ENCODE measurements at places on chromosomes 7 and 10.
A peak's percentile ranks its signal among the peaks of the same experiment; 100 is the strongest.

GRCh38 chr10:77350134-77350533 is 287.5 kb downstream of the KCNMA1 start:
- DNase-seq: no peak

DNA sequence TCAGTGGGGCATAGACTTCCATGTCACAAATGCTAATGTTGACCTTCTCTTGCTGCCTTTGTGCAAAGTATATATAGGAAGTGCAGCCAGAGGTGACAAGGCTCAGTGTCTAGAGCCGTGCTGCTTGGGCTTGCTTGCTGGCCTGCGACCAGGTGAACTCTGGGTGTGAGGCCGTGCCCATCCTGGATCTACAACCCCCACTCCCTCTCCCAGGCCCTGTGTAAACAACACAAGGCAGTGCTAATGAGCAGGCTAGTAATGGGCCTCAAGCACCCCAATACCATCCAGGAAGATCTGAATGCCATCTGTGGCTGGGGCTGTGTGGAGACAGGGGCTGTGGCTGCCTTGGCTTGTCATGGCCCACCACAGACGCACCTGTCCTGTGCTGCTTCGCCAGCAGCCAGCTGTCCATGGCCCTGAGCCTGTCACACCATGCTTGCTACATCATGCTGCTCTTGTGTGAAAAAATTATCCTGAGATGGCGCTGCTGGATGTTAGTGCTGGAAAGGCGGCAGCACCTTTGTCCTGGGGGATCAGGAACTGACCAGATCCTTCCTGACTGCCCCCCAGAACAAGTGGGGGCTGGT is 107.6 kb upstream of the ZNF92 start:
- DNase-seq: no peak

DNA sequence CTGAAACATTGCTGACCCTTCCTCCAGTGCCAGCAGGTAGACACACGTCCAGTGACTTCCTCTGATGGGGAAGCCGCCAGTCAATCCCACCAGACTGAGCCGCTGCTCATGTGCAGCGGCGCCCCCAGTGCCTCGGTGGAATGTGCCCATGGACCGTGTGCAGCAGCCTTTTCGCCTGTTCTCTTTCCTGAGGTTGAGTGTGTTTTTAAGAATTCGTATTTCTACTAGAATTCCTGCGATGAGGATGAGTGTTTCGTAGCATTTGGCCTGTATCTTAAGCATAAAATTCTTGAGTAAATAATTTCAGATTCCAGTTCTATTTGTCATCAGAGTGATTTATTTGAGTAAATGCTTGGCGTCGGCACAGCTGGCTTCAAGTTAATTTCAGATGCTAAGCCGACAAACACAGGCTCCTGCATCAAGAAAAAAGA is 35.4 kb downstream of the BNIP3 start:
- no peak for DNase-seq

- DNase-seq: no peak
These were observed 115.8 kb downstream of the ARHGAP22 start for GRCh38 chr10:48489099-48489498.

DNA sequence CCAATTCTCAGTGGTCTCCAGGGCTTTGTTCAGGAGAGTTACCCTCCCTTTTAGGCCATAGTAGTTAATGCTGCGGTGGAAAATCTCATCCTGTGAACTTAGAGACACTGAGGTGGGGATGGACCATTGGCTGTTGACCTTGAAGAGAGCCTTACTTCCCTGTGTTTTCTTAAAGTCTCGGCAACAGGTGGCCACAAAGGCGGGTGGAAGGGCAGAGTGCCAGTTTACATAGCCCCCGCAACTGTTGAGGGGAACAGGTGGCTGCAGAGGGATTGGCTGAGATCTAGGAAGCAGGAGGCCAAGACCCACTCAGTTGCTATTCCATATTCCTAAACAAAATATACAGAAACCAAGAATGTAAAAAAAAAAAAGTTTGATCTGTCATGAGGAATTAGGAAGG is 160.6 kb downstream of the ST7 start:
- no peak for DNase-seq

- DNase-seq: peak; percentile 62
These were observed 39.4 kb upstream of the AGK start for GRCh38 chr7:141511676-141512396.

DNA sequence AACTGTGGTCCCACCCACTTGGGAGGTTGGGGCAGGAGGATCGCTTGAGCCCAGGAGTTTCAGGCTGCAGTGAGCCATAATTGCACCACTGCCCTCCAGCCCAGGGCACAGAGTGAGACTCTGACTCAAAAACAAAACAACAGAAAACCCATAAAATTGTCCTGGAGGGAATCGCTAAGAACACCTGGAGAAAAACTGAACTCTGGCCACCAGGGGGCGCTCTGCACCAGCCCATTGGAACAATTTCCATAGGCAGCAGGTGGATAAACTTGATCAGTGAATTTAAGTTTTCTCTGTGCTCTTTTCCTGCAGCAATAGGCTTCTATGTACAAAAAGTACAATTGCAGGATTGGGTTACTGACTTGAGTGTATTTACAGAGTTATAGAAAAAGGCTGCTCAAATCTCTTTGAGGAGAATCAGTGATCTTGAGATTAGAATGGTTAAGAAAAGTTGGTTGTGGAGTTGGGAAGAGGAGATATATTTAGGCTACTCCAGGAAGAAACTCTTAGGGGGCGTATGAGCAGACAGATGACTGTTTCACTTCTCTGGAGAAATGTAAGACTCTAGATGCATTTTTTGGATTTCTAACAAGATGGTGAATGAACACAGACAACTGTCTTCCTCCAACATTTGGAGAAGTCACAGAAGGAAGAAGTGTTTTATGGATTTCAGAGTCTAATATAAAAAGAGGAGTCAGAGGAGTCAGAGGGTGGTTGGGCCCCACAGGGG is 274.9 kb upstream of the GALNT17 start:
- peak; percentile 86 for DNase-seq

- DNase-seq: no peak
These were observed 292.0 kb upstream of the MBL2 start for GRCh38 chr10:53064614-53065013.

GRCh38 chr7:41098846-41099245 is 604.0 kb downstream of the INHBA start:
- DNase-seq: no peak

DNA sequence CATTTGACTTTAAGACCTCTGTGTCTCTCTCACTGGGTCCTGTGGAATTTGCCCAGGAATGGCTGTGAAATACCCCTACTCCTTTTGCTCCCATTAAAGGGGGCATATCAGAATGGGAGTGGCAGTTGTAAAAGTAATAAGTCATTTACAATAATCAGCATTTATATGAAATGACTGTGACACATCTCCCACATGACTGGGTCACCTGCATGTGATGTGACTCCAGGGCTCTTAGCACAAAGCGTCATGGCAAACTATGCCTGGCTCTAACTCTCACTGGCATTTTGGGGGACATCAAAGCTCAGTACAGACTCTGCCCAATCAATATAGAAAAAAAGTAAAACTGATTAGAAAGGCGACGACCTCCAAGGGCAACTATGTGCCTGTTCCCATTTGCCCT is 157.6 kb downstream of the RPS24 start:
- no peak for DNase-seq

- DNase-seq: no peak
These were observed 85.2 kb downstream of the HGF start for GRCh38 chr7:81684514-81685269.

GRCh38 chr7:148700661-148701064 is 2.0 kb downstream of the CUL1 start:
- peak; percentile 74 for DNase-seq

GRCh38 chr10:71023704-71024283 is 135.4 kb upstream of the PCBD1 start:
- no peak for DNase-seq

- no peak for DNase-seq
These were observed 65.0 kb downstream of the PRKCQ start for GRCh38 chr10:6514844-6515780.

DNA sequence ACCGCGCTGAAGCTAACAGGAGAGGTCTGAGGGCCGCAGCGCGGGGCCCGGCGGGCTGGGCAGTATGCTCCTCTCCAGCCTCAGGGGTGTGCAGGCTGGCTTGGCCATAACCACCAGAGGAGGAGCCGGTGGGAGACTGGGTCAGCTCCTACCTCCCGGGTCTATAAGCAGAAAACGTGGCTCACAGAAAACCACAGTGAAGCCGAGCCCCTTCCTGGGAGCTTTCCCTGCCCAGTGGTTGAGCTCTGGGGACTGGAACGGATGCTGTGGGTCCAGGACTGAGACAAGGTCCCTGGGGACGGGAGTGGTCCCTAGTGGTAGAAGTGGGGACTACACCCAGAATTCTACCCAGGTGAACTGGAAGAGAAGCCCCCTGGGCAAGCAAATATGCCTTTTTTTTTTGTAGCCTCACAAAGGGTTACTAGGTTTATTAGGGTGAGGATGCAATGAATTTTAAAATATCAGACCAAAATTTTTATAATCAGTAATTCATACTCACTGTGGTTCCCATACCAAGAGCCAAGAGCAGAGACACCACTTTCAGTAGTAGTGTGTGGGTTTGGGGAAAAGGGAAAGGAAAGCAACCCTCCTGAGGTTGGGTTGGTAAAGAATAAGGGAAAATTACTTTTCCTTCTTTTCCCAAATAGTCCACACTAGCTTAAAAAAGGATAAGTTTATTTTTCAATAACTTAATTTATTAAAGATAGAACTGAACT is 67.9 kb upstream of the PRKCQ start:
- DNase-seq: peak; percentile 85

- no peak for DNase-seq
These were observed 29.4 kb upstream of the JAKMIP3 start for GRCh38 chr10:132036153-132036886.

- no peak for DNase-seq
These were observed 1083.1 kb downstream of the KCNMA1 start for GRCh38 chr10:76554478-76554877.

GRCh38 chr7:32161708-32162107 is 91.5 kb upstream of the PDE1C start:
- no peak for DNase-seq

DNA sequence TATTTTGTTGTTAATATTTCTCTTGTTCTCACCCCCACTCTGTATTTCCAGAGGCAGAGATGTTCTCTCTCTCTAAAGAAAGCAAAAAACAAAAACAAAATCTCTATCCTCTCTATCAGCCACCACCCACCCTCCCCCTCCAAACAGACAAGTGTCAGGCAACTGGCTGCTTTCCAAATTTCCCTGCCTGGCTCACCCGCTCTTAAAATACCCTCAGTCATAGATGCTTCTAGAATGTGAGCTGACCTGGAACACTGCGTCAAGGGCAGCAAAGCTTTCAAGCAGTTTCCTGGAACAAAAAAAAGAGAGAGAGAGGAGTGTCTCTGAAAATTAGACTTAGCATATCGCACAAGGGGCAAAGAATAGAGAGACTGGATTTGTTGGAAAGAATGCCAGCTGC is 341.0 kb upstream of the ZMIZ1 start:
- DNase-seq: no peak

GRCh38 chr7:135409845-135410542 is 99.9 kb downstream of the CNOT4 start:
- no peak for DNase-seq

DNA sequence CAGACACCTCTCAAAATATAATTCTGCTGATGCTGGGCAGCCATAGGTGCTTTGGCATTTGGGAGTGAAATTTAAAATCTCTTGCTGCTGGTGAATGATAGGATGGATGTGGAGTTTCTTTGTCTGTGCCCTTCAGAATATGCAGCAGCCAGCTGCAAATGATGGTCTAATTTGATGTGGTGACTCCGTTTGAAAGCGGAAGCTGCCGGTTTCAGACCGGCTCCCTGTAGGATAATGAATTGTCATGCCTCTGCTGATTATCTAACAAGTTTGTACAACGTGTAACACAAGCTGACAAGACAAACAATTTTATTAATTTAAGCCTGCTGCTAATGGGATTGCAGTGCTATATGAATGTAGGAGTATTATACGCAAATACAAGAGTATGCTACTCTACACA is 103.5 kb downstream of the SND1 start:
- no peak for DNase-seq

DNA sequence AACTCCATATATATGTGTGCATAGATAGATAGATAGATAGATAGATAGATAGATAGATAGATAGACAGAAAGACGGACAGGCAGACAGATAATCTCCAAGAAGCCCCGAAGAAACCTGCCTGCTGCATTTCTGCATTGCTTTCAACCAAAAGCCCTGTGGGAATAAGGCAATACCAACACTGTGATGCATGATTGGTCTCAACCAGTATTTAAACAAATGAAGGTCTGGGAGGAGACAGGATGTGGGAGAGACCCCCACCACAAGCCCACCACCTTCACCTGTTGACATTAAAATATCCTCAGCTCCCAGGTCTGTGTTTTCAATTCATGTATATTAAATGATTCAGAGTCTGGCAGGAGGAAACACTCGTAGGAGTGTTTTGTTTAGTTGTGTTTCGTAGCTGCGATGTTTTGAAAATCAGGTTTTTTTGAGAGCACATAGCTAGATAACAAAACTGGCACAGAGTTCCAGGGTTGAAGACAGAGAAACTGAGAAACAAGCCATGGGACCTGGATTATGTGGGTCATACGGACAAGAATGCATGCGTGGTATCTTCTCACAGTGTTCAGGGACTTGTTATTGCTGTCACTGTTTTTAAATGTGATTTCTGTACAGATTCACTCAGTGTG is 200.7 kb upstream of the AHR start:
- DNase-seq: no peak

DNA sequence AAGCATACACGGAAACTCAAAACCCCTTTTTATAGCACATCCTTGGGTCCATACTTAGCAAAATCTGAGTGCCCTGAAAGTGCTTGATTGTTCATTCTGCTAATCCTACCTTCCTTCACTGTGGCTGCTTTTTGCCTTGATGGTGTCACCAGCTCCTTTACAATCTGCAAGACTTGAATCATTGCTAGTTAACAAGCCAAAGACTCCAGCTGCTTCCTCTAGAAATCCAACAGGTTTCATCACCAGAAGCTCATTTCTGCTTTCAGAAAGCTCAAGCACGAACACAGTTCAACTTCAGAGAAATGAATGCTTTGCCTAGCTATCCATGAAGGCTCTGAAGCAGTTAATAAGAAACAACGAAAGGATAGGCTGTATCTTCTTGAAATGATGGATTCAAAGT is 38.0 kb downstream of the USP6NL start:
- no peak for DNase-seq

GRCh38 chr7:106792233-106792926 is 72.7 kb upstream of the PIK3CG start:
- no peak for DNase-seq

DNA sequence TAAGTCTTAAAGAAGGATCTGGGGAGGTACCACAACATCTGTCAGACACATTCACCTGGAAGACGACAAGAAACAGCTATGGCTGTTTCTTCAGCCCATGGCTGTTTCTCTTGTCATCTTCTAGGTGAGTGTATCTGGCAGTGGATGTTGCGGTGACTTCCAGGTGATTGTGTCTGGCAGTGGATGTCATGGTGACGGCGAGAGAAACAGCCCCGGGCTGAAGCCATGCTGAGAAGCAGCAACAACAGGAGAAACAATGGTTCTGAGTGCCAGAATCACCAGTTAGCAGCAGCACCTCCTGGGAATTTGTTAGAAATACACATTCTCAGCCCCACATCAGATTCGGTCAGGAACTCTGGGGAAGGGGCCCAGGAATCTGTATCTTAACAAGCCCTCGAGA is 68.6 kb upstream of the SYPL1 start:
- DNase-seq: no peak

- DNase-seq: peak; percentile 61
These were observed 54.4 kb downstream of the DNAJB6 start for GRCh38 chr7:157391036-157391710.

- DNase-seq: no peak
These were observed 89.3 kb upstream of the PRKCQ start for GRCh38 chr10:6669269-6669859.

GRCh38 chr7:80187727-80188126 is 53.1 kb downstream of the GNAI1 start:
- DNase-seq: no peak

GRCh38 chr7:118352867-118353453 is 128.5 kb downstream of the ANKRD7 start:
- DNase-seq: no peak
